ENCODE measurements at places on chromosomes 13 and 19.

DNA sequence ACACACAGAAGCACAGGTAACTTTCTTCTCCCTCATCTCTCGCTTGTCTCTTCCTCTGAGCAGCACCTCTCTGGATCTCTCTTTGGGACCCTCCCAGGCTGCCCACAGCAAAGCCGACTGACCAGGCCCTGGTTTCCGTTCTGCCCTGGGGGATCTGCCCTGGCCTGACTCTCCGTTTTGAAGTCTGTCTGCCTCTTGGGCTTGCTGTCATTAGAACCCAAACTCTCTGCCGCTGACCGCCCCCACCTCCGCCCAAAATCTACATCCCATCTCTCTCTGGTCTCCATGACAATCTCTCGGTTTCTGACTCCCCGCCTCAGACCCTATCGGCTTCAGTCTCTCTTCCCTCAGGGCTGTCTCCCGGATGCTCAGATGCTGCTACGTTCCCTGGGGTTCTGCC is 6.9 kb downstream of the KCNC3 start:
- DNase-seq: no peak

DNA sequence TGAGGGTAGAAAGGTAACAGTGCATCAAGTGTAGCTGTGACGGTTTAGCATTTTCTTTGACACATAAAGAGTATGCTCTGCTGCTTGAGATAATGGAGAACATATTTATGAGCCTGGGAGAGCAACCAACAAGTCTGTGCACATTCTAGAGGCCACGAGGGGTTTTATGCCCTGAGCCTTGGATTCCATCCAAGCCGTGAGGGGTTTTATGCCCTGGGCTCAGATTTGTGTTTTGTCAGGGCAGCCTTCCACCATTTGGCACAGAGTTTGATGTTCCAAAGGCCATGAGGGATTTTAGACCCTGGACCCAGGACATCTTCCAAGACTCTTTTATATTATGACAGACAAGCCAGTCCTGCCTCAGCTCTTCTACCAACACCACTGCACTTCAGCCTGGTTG is 106.4 kb downstream of the ZNF486 start:
- no peak for DNase-seq

- DNase-seq: no peak
Observed at GRCh38 chr19:55259540-55260210, 858 bp upstream of the PPP6R1 start.

DNA sequence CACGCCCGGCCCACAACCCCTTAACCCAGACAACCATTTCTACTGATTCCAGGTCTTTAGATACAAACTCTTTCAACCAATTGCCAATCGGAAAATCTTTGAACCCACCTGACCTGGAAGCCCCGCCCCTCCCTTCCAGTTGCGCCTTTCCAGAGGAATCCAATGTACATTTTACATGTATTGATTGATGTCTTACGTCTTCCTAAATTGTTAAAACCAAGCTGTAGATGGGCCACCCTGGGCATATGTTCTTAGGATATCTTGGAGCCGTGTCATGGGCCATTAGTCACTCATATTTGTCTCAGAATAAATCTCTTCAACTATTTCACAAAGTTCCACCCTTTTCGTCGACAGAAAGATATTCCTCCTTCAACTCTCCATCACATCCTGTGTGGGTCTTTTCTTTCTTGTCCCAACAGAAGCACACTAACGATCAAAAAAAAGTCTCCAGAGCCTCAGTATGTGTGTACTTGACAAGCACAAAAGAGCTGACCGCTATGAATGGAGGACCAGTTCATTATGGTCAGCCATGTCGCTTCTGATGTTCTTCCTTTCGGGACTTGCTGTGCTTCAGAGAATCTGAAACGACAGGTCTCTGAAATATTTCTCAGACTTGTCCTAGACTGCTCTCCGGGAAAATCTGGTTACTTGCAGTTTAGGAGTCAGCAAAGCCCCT is 601 bp upstream of the ZNF749 start:
- no peak for DNase-seq

- DNase-seq: no peak
Observed at GRCh38 chr19:29268721-29269393, 55.9 kb upstream of the UQCRFS1 start.

DNA sequence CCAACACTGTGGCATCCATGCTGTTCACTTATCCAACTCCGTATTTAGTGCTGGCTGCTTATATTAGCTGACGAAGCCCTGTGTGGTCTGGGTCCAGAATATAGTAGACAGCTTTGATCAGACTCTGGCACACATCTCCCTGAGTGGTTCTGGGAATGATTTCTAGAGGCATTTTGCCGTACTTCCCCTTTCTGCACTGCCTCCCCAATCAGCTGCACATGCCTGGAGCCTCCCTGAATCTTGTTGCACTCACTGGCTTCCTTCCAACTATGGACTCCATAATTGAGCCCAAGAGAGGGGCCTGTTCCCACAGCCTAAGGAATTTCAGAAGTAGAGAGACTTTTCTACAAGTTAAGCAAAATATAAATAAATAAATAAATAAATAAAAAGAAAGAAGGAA is 30.4 kb upstream of the PCDH8 start:
- DNase-seq: no peak

- DNase-seq: peak; percentile 74
Observed at GRCh38 chr13:33188093-33188882, 97.3 kb downstream of the STARD13 start.

DNA sequence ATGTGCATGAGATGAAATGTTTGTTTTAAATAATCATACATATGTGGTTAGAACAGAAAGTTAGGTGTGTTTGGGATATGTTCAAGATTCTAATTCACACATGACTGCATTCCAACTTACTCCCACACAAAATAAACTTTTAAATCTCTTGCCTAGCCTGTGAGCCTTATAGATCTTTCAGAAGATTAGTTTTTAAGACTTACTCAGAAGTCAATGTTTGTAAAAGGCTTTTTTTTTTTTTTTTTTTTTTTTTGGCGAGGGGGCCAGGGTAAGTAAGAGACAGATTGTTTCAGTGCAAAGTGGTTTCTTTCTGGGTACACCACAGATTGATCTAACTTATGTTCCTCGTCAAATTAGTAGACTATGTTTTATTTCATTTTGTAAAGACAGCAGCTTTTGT is 39.1 kb downstream of the GPR180 start:
- peak; percentile 29 for DNase-seq

- no peak for DNase-seq
Observed at GRCh38 chr19:14603990-14604387, 21.1 kb downstream of the CLEC17A start.

All from astrocyte of the spinal cord (primary cell).